GOT3 (cell line): ENCODE measurements at places on chromosomes 1 and 21.

DNA sequence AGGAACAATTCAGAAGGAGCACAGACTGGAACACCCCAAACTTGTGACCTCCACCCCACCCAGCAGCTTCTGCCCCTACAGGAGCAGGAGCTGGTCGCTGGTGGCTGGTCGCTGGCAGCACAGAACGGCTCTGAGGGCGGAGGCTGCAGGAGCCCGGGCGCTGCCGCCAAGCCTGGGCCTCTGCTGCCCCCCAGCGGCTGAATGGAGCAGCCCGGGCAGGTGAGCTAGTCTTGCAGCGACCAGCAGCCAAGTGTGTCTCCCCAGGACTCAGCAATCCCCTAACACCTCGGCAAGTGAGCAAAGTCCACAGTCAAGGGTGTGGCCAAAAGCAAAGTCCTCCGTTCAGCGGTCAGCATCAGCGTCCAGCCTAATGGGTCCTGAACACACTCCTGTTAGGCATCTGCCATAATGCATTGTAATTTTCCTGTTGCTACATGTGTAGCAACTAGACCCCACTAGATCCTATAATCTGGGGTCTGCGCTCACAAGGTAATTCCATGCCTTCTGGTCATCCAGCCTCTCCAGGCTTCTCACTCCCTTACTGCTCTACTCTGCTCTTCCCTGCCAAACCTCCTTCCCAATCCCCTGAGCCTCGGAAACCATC, 12.1 kb upstream of the GJB5 start:
- peak; percentile 44 for DNase-seq

DNA sequence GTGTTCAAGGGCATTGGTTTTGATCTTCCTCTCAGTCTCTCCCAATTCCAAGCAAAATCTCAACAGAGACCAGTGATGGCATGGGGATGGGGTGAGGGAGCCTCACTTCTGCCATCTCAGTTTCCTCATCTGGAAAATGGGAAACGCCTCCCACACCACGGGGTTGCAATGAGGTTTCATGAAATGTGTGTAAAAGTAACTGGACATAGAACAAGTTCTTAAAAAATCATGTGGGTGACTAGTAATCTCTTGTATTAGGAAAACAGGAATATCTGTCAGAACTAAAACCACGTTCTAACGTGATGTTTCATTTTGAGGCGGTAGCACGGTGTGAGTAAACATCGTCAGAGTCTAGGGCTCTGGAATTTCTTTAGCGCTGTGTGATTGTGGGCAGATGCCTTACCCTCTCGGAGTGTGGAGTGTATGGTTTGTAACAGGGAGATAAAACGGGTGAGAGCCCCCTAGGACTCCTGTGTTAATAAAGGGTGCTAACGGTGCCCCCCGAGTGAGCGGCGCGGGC, 55.5 kb upstream of the DNAJC6 start:
- no peak for DNase-seq

DNA sequence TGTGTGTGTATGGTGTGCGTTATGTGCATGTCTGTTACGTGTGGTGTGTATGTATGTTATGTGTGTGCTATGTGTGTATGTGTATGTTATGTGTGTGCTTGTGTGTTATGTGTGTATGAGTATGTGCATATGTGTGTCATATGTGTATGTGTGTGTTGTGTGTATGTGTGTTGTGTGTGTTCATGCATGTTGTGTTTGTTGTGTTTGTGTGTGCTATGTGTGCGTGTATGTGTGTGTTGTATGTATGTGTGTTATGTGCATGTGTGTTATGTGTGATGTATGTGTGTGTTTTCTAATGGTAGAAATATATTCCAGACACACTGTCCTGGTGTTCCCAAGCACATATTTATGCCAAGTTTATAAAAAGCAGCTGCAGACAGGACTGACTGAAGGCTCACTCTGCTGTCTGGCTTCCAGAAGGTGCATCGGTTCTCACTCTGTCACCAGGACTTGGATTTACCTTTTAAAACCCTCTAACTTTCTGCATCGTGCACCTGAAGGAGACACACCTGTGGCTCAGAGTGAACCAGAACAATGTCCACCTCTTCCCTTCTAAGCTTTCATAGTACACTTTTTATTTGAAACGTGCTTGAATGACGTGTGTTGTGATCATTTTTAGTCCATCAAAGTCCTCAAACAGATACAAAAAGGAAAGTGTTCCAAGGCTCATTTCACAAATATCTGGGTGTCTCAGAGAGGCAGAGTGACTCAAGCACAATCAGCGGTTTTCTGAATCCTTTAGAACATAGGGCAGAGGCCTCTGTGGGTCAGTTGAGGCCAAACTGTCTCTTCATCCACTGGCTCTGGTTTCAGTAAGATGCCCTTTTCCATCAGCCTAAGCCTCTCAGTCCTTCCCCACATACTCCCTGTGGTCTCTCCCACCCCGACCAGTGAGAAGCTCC, 49.9 kb downstream of the TOMM20 start:
- DNase-seq: no peak

- no peak for DNase-seq
These were observed 41.8 kb downstream of the MACO1 start for GRCh38 chr1:25472471-25472870.

DNA sequence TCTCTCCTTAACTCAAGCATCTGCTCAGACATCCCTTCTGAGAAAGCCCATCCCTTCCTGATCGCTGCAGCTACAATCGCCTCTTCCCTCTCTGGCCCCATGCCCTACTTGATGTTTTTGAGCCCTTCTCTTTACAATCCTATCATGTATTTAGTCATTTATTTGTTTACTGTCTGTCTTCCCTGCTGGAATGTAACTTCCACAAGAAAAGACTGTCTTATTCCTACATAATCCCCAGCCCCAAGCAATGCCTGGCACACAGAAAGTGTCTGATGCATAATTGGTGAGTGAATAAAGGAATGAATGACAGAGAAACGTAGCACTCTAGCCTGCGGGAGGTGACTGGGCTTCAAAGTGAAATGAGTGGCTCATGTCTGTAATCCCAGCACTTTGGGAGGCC, 25.4 kb downstream of the ECE1 start:
- DNase-seq: no peak

GRCh38 chr1:246582301-246583055, 16.2 kb downstream of the CNST start:
- no peak for DNase-seq

DNA sequence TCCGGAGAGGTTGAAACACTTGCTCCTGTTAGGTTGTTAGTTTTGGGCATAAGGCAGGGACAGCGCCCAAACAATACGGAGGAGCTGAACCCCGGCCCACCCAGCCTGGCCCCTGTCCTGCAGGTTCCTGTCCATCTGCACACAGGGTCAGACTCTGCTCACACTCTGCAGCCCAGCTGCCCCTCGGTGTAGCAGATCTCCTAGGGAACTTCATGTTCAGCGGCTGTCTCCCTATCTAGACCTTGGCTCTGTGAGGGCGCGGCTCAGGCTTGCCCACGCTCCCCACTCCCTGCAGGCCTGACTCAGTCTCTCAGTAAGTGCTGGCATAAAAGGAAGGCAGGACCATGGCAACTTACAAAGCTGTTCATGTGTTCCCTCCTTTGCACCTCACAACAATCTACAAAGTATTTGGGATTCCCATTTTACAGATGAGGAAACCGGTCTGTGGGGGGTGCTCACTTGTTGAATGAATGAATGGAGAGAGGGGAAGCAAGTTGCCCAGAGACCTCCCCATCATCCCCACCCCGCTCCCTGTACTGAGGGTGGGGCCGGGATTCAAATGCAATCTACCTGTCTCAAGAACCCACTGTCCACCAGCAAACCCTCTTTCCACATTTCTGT, 26.2 kb downstream of the ACOT11 start:
- no peak for DNase-seq
